Activated effector memory CD4-positive, alpha-beta T cell treated with Interleukin-2 at 50 U/mL for 16 hours (primary cell): ENCODE measurements at places on chromosomes 2 and 18.

DNA sequence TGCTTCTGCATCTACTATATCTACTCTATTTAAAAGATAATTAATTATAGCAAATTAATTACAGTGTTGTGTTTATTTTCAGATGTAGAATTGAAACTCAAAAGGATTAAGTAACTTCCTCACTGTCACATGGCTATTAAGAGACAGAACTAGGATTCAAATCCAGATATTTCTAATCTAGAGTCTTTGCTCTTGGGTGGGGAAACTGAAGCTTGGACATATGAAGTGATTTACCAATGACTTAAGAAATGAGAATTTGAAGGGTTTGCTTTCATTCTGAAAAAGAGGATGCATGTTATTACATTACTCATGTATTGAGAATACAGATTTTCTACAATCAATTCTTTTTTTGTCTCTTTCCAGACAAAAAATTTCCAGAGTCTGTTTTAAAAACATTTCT, 191.5 kb upstream of the SMAD7 start:
- DNase-seq, result no peak

DNA sequence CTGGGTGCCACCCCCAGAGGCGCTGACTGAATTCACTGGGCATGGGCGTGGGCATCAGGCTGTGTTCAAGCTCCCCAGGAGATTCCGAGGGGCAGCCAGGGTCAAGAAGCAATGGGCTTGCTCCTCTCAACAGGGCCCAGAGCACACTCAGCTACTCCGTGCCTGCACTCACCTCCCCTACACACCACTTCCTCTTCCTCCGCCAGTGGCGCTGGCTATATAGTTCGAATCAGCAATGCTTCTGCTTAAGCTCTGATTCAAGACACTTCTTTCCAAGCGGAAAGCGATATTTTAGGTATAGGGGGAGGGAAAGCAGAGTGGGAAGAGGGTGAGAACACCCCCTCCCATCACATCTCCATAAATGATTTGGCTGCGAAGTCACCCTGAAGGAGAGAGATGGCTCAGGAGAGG, 42.1 kb downstream of the CRACDL start:
- no peak for DNase-seq

DNA sequence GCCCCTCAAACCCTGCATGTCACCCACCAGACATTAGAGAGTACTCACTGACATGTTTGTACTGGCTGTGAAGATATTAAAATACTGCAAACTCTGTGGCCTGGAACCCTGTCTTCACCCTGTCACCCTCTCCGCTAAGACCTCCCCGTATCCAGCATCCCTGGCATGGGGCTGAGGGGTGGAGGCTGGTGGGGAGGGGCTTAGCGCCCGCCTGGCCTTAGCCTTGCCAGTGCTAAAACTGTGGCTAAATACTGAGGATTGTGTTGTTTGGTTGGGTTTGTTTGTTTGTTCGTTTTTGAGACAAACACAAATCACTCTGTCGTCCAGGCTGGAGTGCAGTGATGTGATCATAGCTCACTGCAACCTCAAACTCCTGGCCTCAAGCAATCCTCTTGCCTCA, 1.8 kb downstream of the PSTPIP2 start:
- no peak for DNase-seq

DNA sequence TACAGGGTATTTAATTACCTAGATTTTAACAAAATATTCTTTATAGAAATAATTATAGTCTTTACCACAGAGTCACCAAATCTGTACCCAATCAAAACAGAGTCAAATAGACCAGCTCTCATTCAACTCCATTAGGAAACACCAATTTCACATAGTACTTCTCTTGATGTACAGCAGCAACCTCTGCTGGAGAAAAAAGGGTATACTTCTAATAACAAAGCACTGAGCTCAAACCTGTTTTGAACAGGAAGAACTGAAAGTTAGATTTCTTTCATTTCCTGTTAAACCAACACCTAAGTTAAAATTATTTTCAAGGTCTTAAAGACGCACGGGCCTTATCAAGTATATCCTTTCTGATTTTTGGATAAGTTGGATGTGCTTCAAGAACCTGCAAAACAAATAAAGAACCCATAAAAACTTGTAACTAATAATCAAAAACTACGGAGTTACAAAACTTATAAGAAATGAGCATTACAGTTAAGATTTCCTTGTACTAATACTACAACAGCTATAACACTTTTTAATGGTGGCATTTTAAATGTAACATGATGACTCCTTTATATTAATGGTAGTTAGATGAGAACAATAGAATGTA, 79.0 kb downstream of the TTC21B start:
- DNase-seq, result no peak

GRCh38 chr2:17803497-17803896, 12.8 kb upstream of the MSGN1 start:
- DNase-seq, result no peak

- DNase-seq, result peak; percentile 4
Observed at GRCh38 chr18:49561289-49562193, at the start of gene LIPG. Gene LIPG, plus strand, starts transcription at chr18:49562057. Its CDS starts 252 bp downstream, at chr18:49562309.

GRCh38 chr2:189146553-189146952, 33.0 kb downstream of the COL5A2 start:
- no peak for DNase-seq

GRCh38 chr2:19895535-19895934, 6.2 kb downstream of the TTC32 start:
- DNase-seq, result no peak

- DNase-seq, result no peak
Observed at GRCh38 chr2:175864137-175864850, 137.8 kb downstream of the LNPK start.

- no peak for DNase-seq
Observed at GRCh38 chr18:55522011-55522410, 66.0 kb downstream of the TCF4 start.

GRCh38 chr2:52518678-52519077, 1248.9 kb upstream of the CHAC2 start:
- DNase-seq, result no peak

GRCh38 chr18:57207124-57207916, 60.4 kb downstream of the BOD1L2 start:
- DNase-seq, result no peak

DNA sequence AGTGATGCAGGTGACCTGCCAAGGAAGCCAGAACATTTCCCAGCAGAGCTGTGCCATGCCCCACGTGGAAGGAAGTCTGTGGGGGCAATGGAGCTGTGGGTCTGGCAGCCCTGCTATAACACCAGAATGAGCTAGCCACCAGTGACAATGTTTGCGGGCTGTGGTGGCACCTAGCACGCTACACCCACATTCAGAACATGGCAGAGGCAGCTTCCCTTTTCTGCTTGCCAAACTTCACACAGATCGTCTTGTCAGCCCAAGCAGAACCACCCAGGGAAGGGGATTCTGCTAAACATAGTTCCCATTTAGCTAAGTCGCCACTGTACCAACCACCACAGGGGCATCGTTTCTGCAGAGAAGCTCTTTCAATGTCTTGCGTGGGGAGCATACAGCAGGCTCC, 27.0 kb upstream of the CCDC93 start:
- DNase-seq, result no peak

- no peak for DNase-seq
Observed at GRCh38 chr2:151782378-151783132, 45.7 kb downstream of the ARL5A start.

DNA sequence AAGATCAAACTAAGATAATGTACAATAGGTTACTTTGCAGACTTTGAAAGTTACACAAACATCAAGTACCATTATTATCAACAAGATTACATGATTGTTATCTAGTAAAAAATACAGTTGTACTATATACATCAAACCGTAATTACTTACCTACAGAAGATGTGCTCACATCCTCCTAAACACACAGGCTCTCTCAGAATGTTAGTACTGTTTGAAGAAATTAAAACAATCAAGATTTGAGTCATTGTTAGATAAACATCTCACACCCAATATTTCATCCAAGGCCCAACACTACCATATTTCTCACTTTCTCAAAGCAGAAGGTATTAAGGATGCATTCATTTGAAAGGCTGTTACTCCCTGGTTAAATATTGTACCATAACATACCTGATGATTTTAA, 12.6 kb downstream of the BARD1 start:
- DNase-seq, result no peak

GRCh38 chr2:74535440-74535965, 5.8 kb downstream of the HTRA2 start:
- no peak for DNase-seq

- DNase-seq, result no peak
Observed at GRCh38 chr18:48569139-48569914, 30.5 kb downstream of the CTIF start.

DNA sequence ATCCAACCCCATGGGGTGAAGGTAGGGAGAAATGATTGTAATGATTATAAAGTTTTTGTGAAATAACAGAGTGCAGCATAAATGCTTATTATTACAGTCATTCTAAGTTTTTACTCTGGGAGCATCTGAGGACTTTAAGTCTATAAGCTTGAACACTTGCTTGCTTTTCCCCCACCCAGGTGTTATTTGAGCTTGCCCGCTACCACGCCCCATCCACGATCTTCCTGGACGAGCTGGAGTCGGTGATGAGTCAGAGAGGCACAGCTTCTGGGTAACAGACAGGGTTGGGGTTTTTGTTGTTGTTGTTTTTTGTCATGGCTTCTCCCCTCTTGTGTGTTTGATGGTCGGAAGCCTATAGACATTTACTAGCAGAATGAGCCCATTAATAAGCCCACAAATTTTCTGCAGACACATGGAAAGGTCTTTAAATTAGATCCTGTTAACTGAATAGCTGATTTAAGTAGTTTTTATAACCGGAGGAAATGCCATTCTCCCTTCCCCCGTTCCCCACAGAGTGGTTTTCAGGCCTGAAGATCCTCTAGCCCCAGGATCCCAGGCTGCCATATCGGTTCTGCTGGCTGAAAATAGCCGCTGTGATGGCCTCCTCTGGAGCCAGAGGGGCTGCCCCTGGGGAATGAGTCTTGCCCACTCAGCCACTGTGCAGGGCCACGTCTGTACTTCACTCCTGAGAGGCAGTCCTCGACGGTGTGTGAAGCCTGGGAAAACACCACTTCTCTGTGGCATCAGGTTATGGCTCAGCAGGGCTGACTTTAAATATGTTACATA, 39.9 kb upstream of the ELOA2 start:
- DNase-seq, result no peak

GRCh38 chr2:209451209-209451834, 27.5 kb downstream of the MAP2 start:
- DNase-seq, result no peak

DNA sequence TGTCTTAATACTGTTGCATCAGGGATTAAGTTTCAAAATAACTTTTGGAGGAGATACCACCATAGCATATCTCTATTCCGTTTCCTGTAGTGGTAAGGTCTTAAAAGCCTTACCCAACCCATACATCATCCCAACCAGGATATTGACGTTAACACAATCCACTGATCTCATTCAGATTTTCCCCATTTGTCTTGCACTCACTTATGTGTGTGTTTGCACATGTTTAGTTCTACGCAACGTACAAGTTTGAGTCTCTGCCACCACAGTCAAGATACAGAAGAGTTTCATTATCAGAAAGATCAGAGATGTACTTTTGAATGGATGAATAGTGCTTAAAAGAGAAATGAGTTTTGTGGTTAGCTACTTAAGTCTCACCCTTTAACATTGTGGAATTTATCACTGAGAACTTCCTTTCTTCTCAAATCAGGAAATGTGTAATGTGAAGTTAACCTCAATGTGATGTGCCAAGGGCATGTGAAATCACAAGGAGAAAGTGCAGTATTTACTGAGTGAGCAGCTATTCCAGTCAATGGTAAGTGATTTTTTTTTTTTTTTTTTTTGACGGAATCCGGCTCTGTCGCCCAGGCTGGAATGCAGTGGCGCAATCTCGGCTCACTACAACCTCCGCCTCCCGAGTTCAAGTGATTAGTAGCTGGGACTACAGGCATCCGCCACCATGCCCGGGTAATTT, 69.2 kb upstream of the EPHA4 start:
- DNase-seq, result no peak

DNA sequence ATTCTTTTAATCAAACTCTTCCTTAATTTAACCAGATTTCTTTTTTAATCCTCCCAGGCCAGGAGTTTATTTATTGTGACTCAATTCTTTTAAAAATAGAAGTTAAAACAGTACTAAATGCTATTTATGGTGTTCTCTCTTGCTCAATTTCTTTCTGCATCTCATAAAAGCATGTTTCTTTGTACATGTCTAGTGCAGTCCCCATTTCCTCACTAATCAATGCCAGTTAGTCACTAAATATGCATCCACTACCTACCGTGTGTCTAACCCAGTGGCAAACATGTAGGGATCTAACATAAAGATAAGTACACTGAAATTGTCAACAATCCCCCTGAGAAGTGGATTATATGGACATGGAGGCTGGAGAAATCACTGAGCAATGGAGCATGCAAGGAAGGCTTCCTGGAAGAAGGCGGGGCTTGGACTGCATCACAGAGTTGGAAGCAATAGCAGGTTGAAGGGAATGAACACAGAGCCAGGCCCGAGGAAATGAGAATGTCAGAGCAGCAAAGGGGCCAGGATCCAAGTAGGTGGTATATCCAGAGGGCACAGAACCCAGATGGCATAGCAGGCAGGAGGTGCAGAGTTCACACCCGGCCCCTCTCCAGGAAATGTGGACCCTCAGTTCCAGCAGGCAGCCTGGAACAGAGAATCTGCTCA, 105.3 kb upstream of the FOSL2 start:
- DNase-seq, result no peak

GRCh38 chr2:47297767-47298425, 105.1 kb upstream of the MSH2 start:
- DNase-seq, result no peak

DNA sequence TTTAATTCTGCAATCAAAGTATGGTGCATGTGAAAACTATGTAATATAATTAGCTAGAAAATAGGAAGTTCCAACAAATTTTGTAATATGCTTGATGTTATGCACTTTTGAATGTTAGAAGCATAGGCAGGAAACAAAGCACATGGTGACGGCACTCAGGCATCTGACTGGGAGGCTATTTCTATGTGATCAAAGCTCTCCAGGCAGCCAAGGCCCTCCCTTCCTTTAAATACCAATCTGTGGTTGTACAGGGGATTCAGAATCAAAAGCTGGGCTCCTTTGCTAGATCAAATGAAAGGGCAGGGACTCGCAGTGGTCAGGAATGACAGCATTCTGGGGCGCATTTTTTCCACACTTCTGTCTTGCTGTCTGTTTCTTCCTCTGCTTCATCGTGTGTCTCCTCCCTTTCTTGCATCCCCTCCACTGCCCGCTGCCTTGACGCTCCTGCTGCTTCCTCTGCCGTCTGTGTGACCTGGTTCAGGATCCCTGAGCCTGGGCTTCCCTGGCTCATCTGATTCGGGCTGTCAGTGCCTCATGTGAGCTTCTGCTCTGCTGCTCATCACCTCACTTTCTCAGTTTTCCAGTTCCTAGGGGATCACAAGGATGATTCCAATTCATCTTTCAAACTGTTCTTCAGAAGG, 30.9 kb downstream of the TMEM182 start:
- DNase-seq, result no peak

GRCh38 chr18:68340606-68341005, 374.3 kb downstream of the TMX3 start:
- no peak for DNase-seq

- no peak for DNase-seq
Observed at GRCh38 chr2:127678991-127679390, 3.7 kb upstream of the LIMS2 start.

GRCh38 chr2:39954346-39954745, 175.3 kb upstream of the THUMPD2 start:
- no peak for DNase-seq

GRCh38 chr2:241469746-241470145, 38.6 kb downstream of the STK25 start:
- DNase-seq, result no peak

- DNase-seq, result no peak
Observed at GRCh38 chr18:63175264-63175663, 144.3 kb downstream of the BCL2 start.
